NCI-H1048 (cell line): ENCODE measurements at places on chromosomes 2 and 18.

GRCh38 chr18:56889621-56890020 lies 238.5 kb downstream of the WDR7 start:
- DNase-seq = no peak

GRCh38 chr2:133642791-133643191 lies 74.5 kb upstream of the NCKAP5 start:
- DNase-seq = no peak

- DNase-seq = no peak
Measured at GRCh38 chr18:48781163-48781987, 169.4 kb downstream of the SMAD7 start.

GRCh38 chr2:205539603-205540002 lies 142.7 kb upstream of the NRP2 start:
- DNase-seq = no peak
